ENCODE measurements at places on chromosomes 5 and 9. TPM values are rescaled to one million over a fixed set of nuclear protein-coding genes. Genes with fewer than 3 reads are reported as not detected.

Gene PCDHGB1
- 4.1 TPM for total RNA-seq

Gene FAT2
- total RNA-seq: not detected

Gene CLIC3
- total RNA-seq: 0.99 TPM

Gene PCDHGB3
- 6.3 TPM for total RNA-seq

Gene ENTREP1
- 1.3 TPM for total RNA-seq

Gene KIF3A
- 3.8 TPM for total RNA-seq

Gene IL9
- total RNA-seq: not detected

Gene MYO10
- 29.4 TPM for total RNA-seq

Gene FBP1
- total RNA-seq: 48.6 TPM

Gene GADD45G
- total RNA-seq: 5.4 TPM

DNA sequence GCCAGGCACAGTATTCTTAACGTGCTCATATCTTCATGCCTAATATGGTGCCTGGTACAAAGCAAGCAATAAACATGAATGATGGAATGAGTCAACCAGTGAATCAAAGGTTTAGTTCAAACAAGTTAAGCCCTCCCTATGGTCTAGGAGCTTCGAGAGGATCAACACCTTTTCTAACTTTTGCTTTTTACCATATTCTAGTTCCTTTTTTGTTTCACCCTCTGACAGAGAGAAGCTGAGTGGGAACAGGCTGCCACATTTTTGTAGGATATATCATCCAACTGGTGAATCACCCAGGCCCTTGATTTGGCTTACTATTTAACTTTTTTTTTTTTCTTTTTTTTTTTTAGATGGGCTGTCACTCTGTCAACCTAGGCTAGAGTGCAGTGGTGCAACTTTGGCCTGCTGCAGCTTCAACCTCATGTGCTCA is 39.3 kb upstream of the TNC start:
- no peak for DNase-seq

GRCh38 chr9:126666155-126666803 is 52.6 kb downstream of the LMX1B start:
- no peak for DNase-seq

- DNase-seq: peak; percentile 7
These were observed 39.3 kb upstream of the ORM1 start for GRCh38 chr9:114283551-114284111.

- DNase-seq: no peak
These were observed 26.3 kb upstream of the PTPDC1 start for GRCh38 chr9:94057918-94058317.

GRCh38 chr9:108972626-108973209 is 38.5 kb downstream of the ABITRAM start:
- no peak for DNase-seq

DNA sequence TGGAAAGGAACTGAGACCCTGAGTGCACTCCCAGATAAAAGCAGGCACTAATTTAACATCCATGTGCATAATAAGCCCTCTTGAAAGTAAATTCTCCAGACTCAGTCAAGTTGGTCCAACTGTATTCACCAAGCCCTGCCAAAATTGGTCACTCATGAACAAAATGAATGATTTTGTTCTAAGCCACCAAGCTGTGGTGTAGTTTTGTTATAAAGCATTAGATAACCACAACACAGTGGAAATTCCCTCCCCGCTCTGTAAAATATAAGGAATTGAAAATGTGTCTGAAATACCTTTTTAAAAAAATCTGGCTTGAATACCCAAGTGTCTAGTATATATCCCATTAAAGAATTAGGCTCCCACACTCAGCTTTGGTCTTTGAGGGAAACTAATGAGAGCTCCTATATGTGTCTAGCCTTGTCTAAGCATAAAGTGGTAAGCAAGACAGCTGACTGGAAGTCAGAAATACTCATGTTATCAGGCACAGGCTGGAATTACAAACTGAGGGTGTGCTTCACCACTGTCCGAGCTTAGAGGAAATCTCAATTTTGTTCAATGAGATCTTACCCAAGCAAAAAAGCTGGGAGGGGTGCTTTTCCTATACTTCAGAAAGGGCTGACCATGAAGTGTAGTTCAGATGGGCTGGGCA is 33.2 kb downstream of the IDNK start:
- DNase-seq: no peak

GRCh38 chr5:134327327-134327726 is 39.6 kb downstream of the CDKL3 start:
- no peak for DNase-seq

DNA sequence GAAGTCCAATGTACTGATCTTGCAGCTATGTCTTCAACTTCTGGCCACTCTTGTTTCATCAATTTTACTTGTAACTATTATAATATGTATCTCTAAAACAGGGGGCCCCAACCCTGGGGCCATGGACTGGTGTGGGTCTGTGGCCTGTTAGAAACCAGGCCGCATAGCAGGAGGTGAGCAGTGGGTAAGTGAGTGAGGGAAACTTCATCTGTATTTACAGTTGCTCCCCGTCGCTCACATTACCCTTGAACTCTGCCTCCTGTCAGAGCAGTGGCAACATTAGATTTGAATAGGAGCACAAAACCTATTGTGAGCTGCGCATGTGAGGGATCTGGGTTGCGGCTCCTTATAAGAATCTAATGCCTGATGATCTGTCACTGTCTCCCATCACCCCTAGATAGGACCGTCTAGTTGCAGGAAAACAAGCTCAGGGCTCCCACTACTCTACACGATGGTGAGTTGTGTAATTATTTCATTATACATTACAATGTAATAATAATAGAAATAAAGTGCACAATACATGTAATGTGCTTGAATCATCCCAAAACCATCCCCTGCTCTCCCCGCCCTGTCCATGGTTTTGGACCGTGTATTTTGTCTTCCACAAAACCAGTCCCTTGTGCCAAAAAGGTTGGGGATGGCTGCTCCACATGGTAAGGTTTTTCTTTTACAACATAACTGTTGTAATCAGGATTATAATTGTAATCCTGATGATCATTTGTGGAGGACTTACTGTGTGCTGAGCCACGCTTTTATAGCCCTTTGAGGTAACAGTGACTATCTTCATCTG is 26.9 kb upstream of the SH3PXD2B start:
- DNase-seq: no peak

DNA sequence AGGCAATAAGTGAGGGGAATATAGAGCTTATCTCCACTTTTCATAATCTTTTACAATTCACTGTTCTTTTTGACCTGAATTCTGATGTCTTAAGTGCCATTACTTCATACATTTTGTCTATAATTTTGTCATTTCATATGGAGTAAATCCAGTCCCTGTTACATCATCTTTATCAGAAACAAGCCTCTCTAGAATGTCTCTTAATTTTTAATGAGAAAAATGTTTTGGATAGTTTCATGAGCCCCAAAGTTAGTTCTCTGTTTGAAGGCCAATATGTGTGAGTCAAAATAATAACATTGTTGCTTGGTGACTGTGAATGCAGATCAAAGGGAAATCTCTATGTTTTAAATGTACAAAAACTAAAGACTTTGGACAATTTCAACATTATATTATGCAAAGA is 329.6 kb upstream of the ARRDC3 start:
- no peak for DNase-seq

GRCh38 chr5:54115735-54116403 is 194.5 kb downstream of the ARL15 start:
- DNase-seq: no peak

DNA sequence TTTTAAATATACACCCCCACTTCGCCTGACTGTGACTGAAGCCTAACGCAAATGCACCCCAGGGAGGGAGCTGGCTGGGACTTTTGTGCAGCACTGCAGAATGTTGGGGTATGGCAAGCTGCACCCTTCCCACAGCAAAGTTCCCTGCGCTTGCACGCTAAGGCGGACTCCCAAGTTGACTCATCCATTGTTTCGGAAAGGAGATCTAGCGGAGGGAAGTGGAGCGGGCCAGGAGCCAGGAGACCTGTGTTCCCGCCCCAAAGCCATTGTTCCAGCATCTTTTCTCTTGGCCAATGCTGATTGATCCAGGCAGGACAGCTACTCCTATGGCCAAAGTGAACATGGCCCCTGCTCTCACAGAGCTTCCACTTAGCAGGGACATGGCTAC is 202.9 kb downstream of the AOPEP start:
- DNase-seq: no peak

DNA sequence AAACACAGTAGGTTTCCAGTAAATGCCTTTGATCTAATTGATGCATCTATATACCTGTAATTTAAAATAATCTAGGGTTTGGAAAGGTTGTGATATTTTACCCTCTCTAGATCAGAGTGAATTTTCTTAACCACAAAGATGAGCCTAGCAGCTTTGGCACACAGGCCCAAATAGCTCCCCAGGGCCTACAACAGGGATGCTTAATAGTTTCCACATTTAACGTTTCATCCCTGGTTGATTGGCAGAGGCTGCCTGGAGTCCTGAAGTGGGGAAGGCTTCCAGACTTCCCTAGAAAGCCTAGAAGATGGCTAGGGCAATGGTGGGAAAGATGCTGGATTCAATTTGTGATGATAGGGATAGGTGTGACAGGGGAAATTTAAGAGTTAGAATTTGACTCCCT is 206.6 kb downstream of the NSG2 start:
- DNase-seq: no peak

GRCh38 chr5:346229-346935 is 24.9 kb downstream of the AHRR start:
- DNase-seq: no peak

DNA sequence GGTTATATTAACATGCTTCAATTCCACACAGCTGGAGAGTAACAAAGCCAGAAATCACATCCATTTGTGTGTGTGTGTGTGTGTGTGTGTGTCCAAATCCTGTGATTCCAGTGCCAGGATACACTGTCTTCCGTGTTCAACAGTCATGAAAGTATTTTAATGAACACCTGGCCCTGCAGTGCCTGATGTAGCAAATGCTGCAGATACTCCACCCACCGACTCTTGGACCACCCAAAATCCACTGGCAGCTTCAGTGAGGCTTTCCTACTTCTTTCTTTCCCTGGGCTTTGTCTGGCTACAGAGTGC is 13.1 kb upstream of the INSYN2B start:
- DNase-seq: no peak

DNA sequence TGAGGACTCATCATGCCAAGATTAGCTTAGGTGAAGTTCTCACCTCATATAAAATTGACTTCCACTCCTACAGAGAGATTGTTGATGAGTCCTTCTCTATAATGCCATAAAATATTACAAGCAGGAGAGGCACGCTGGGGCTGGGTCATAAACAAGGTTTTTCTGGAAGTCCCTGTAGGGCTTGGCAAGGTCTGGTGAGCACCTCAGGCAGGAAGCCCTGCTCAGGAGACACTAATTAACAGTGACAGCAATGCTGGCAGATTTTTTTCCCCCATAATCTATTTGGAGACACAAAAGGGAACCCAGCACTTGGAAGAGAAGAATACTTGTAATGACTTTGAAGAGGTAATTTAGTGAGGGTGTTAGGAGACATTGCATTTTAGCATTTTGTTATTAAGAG is 118.7 kb downstream of the DIRAS2 start:
- no peak for DNase-seq

GRCh38 chr9:130632841-130633240 is 31.6 kb upstream of the PRDM12 start:
- no peak for DNase-seq

DNA sequence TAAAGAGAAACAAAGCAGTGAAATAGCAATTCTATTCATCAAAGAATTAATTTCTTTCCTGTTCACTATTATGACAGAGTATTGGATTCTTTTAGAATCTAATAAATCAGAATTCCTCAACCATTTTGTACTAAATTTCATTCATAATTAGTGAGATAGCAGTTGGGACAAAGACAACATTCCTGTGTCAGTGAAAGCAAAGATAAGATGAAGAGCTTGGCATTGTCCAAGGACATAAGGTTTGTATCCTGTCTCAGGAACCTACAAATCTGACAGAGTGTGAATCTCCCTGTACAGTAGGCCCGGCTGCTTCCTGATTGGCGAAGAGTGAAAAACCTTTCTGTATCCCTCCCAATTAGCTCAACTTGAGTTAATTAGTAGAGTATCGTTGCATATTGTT is 349.1 kb downstream of the ISL1 start:
- DNase-seq: no peak

- DNase-seq: no peak
These were observed 86.0 kb downstream of the ZFAND5 start for GRCh38 chr9:72278959-72279358.

- no peak for DNase-seq
These were observed 333.5 kb downstream of the EFNA5 start for GRCh38 chr5:107337281-107337680.

GRCh38 chr9:81320909-81321482 is 368.4 kb downstream of the TLE1 start:
- DNase-seq: no peak

- no peak for DNase-seq
These were observed 143.4 kb upstream of the DHFR start for GRCh38 chr5:80798166-80798565.

DNA sequence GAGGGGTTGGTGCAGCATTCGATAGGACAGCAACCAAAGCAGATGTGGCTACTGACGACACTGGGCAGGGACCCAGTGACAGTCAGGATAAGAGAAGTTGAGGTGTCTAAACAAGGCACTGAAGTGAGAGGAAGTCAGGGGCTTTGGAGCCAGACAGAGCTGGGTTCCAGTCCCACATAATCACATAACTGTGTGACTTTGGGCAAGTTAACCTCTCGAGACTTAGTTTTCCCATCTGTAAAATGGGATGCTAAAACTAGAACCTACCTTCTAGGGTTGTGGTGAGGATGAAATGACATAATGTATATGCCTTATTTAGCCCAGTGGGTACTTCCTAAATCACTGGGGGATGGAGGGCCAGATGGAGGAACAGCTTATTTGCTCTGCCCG is 3.1 kb downstream of the ANGPTL2 start:
- DNase-seq: no peak

DNA sequence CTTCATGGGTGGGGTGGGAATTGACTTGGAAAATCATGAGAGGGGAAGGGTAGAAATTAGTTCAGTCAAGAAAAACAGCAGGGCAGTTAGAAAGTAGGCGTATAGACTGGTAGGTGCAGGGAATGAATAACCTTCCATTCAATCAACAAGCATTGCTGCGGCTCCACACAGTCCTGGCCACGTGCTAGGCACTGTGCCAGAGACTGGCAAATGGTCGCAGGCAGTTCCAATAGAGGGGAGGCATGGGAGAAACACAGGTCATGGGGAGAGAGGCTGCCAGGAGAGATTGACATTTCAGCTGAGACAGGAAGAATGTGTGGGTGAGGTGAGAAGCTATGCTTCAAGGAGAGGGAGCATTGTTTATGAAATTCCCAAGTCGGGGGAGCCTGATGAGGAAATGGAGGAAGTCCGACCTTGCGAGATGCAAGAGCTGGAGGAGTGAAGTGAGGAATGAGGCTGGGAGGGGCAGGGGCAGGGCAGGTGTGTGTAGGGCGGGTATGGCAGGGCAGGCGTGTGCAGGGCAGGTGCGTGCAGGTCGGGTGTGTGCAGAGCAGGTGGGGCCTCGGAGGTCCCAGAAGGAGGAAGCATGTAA is 54.4 kb upstream of the PPARGC1B start:
- DNase-seq: peak; percentile 90

DNA sequence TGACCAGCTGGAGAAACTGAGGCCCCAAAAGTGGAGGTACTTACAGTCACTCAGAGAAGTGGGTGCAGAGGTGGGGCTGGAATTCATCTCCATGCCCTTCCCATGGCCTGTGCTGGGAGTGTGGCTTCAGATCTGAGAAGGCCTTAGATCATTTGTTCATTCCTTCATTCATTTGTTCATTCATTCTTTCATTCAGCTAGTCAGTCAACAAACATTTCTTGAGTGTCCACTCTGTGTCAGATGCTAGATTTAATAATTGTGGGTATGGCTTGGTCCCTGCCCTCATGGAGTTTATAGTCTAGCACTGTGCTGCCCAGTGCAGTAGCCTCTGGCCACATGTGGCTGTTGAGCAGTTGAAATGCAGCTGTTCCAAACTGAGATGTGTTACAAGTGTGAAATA is 19.0 kb upstream of the CRB2 start:
- DNase-seq: no peak
